ENCODE measurements at places on chromosomes 2 and 18.
A peak's percentile ranks its signal among the peaks of the same experiment; 100 is the strongest.

DNA sequence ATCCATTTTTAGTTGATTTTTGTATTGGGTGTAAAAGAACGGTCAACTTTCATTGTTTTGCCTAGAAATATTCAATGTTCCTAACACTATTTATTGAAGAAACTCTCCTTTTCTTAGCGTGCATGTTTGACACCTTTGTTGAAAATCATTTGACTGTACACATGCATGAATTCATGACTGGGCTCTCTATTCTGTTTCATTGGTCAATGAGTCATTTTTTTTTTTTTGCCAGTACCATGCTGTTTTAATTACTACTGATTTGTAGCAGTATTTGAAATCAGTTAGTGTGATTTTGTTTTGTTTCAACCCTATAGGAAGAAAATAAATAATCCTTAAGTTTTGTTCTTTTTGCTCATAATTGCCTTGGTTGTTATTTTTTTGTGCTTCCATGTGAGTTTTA, 828.7 kb downstream of the SUCLG1 start:
- no peak for DNase-seq

- DNase-seq, result no peak
These were observed 114.9 kb upstream of the NT5C1B start for GRCh38 chr2:18704276-18704675.

DNA sequence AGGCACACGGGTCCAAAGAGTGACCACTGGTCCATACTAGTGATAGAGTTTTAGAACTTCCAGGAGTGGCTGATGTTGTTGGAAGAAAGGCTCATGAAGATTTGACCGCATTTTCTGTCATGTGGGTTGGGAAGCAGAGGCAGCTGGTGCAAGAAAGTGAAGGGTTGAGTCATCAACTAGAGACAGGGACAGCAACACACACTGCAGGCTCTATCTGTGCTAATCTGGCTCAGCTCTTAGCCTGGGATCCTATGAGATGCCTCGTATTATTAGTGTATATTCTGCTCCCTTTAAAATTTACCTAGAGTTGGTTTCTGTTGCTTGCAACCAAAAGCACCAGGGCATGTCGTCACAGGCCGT, 2.5 kb upstream of the SH3RF3 start:
- DNase-seq, result no peak

GRCh38 chr2:33219850-33220275, 256.6 kb upstream of the RASGRP3 start:
- DNase-seq, result no peak

- DNase-seq, result no peak
These were observed 112.2 kb downstream of the ZNF385B start for GRCh38 chr2:179749210-179749609.

DNA sequence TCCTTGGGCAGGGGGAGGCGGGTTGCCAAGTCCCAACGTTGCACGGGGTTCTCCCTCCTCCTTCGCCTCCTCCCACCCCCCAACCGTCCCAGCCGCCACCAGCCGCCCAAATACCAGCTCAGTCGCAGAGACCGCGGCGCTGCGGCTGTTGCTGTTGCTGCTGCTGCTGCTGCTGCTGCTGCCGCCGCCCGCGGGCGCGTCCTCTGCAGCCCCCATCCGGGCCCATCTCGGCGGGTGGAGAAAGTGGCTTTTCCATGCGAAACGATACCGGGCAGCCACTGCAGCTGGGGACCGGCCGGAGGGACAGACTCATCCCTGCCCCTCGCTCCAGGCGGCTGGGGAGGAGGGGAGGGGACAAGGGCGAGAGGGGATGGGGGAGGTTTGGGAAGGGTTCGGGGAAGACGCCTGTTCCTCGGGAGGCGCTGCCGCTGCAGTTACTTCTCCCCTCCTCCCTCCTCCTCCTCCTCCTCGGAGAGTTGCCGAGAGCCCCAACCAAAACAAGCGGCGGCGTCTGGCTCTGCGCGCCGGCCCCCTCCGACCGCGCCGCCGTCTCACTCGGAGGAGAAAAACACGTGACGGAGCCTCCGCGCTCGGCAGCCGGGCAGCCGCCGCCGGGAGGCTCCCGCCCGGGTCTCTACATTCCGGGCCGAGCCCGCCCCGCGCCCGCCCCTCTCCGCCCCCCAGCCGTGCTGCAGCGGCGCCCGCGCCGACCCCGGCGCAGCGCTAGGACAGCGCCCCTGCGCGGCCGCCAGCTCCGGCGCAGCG, at the start of gene IRS1:
IRS1 (minus strand) TSS at position 610 of the 765 bp plus-strand sequence. CDS start 1,082 bp downstream, outside the sequence.
- DNase-seq, result peak; percentile 71

DNA sequence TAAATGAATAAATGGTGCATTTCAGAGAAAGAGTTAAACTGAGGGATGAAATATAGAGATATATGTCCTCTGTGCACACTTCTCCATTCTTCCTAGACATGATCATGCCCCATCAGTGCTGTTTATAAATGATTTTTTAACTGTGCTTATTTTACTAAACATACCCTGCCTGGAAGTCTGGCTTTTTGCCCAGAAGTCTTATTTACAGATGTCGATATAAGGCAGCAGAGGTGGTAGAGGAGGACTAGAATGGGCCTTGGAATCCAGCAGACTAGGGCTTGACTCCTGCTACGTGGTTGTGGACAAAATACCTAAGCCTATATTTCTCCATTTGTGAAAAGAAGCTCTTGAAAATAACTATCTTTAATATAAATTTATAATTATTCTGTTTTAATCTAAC, 355.5 kb downstream of the RAD51AP2 start:
- no peak for DNase-seq

DNA sequence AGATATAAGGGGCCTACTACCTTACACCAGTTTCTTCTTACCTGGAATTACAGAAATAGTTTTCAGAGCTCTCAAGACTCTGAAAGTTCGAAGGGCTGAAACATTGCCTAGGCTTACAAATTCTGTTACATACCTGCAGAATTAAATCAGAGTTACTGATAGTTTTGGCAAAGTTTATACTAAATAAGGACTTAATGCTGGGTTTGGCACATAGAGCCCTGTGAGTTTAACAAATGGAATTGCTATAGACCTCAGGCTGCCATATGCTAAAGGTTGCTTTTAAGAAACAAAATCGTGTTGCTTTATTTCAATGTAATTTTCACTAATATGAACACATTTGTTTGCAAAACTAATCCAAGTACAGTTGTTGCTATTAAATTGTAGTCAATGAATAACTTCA, 40.1 kb downstream of the SCN3A start:
- DNase-seq, result no peak

DNA sequence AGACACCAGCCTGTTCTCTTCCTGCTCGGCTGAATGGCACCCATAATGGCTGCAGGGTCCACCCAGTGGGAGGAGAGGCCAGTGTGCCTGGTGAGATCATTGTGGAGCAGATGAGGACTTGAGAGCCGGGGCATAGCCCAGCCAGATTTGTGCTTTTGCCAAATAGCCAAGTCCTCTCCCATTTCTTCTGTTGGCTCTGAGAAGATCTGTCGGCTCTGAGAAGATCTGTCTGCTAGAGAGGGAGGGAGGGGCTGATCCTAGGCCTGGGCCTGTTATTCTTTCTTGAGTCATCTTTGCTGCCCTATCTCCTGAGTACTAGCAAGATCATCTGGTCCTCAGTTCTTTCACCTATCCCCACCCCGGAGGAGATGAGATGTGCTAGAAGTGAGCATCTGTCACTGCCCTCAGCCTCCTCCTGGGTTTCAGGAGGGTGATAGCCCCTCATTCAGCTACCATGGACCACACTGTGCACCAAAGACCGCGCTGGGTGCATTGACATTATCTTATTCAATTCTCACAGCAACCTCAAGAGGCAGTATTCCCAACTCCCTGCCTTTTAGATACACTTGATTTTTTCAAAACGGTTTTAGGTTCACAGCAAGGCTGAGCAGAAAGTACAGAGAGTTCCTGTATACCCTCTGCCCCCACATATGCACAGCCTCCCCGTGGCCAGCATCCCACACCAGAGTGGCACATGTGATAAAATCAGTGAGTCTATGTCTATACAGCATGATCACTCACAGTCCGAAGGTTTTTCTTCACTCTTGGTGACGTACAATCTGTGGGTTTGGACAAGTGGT, 98.6 kb downstream of the CAPN13 start:
- no peak for DNase-seq

DNA sequence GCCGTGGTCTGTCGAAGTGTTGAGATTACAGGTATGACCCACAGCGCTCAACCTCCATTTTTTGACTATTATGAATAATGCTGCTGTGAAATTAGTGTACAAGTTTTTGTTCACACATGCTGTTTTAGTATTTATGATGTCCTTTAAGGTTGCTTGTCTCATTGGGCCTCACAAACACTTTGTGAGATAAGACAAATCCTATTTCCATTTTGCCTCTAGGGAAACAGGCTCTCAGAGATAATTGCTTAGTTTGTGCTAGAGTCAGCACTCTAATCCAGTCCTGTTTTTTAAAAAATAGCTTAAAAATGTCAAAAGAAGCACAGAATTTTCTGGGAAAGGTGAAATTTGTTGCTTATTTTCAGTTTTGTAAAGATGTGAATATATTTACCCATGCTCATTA, 43.3 kb upstream of the CUL3 start:
- no peak for DNase-seq

DNA sequence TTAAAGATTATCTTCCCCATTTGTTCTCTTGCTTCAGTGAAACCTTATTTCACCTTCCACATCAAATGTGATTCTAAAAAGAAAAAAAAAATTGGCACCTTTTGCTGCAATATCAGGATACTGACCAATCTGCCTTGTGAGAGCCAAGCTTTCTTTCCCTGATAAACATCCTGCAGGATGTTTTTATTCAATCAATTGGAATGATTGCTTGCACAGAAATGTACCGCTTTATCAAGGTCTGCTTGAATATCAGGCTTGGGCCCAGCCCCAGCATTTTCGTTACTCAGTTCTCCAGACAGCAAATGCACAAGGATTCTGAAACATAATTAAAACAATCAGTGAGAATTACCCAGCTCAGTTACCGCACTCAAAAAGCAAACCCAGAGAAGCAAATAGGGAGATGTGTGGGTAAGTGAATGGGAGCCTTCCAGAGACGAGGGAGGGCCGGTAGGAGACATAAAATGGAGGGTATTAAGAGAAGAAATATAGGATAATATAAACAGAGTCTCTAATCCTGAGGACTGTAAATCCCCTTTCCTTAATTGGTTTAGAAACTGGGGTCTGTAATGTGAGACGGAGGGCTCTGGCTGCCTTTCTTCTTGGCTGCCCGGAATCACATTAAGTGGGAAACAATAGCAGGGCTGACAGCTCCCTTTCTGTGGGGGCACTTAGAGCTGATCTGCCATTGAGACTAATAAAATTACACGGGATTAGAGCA, 291.8 kb downstream of the ICOS start:
- DNase-seq, result no peak

DNA sequence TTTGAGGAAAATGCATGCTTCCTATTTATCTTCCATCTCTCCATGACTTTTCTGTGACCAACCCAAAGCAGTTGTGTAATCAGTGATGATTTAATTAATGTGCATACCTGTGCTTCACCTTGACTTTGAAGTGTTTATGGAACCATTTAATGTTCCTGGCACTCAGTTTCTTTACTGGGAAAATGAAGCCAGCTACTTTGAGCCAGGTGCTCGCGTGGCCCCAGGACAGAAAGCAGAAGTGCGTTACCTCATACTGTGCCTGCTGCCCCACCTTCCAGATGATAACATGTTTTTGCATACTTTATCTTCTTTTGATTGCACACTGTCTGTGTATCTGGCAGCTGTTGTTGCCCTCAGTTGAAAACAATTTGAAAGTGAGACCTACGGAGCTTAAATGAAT, 61.3 kb downstream of the PMAIP1 start:
- DNase-seq, result no peak

GRCh38 chr2:78989051-78989450, 36.5 kb upstream of the REG3G start:
- DNase-seq, result no peak

GRCh38 chr2:223549215-223549614, 52.9 kb downstream of the SCG2 start:
- DNase-seq, result no peak

GRCh38 chr2:182230561-182230960, 196.3 kb downstream of the PDE1A start:
- no peak for DNase-seq

DNA sequence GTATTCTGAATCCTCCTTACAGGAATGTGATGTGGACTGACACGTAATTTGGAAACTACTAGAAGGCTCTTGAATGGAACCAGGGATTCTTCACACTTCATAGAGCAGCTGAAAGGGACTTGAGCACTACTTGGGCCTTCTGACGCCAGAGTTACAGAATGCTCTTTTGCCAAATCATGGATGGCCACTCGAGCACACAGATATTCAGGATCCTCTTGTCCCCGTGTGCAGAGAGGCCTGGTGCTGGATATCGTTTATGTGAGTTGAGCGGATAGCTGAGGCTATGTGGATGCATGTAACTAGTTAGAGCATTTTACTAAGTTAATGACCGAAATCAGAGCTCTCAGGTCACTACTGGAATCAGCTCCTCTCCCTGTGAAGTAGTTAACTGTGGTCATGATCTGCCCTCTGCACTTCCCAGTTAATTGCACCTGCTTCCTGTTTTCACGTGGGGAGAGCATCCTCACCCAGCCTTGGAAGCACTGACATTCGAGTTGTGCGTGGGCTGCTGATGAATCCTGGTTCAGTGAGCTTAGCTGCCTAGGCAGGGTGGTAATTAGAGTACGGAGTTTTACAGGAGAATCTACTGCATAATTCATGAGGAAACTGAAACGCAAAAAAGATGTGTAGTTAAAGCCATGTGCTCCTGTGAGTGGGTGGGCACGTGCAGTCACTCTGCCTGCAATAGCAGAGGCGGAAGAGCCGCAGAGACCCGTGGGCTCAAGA, 5.2 kb upstream of the TPO start:
- no peak for DNase-seq

GRCh38 chr2:118845005-118845521, 2.4 kb downstream of the EN1 start:
- no peak for DNase-seq

- DNase-seq, result peak; percentile 14
These were observed 66.2 kb downstream of the HS1BP3 start for GRCh38 chr2:20584399-20585358.

DNA sequence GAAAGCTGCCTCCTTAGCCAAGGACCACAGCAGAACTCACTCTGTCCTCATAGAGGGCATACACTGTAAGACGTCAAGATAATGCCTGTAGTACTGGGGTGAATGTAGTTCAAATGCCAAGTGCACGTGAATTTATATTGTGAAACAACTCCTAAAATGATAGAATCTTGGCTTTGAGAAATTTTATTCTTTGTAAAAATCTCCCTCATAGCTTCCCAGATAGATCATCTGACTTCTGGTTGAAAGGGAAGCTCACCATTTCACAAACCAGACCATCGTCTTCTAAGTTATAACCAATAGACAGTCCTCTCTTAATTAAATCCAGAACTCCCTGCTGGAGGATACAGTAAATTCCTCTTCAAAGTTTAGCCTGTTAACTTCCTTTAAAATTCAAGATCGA, 110.9 kb upstream of the MSTN start:
- no peak for DNase-seq

- no peak for DNase-seq
These were observed 9.4 kb downstream of the ZNF24 start for GRCh38 chr18:35334821-35335220.

GRCh38 chr2:177165061-177165583, 47.5 kb upstream of the HNRNPA3 start:
- no peak for DNase-seq

DNA sequence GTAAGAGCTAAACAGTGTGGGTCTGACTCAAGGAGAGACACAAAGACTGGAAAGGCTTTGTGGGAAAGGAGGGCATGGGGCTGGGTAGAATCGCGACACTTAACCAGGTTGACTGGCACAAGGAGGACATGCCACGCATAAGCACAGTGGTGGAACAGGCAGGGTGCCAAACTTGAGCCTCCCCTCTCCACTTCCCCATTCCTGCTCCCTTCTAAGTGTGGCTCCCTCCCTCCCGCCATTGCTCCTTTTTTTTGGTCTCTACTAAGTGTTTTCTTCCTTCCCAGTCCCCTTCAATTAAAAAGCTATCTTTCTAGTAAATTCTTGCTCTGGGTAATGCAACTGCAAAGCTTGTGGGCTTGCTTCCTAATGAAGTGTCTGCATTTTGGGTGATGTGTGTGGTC, 40.3 kb upstream of the ZFP36L2 start:
- no peak for DNase-seq

Measured in activated naive CD8-positive, alpha-beta T cell treated with anti-CD3 and anti-CD28 coated beads, Interleukin-2, amount 50 U/mL, for 24 hours (primary cell).